ENCODE measurements at places on chromosomes 5 and 9. TPM values are rescaled to one million over a fixed set of nuclear protein-coding genes. Genes with fewer than 3 reads are reported as not detected.

Gene MLANA
- not detected for total RNA-seq

GRCh38 chr5:58353992-58354391 is 105.9 kb downstream of the PLK2 start:
- no peak for DNase-seq

DNA sequence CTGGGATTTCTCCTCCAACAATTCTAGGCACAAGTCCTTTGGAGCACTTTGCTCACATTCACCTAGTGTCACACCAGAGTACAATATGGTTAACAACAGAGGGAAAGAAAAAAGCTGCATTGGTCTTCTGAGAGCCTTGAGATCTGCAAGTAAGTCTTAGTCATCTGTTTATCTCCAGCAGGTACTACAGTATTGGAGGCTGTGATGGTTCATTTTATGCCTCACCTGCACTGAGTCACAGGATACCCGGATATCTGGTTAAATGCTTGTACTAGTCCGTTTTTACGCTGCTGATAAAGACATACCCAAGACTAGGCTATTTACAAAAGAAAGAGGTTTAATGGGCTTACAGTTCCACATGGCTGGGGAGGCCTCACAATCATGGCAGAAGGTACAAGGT is 525.0 kb downstream of the NR2F1-AS1 start:
- DNase-seq, result no peak

DNA sequence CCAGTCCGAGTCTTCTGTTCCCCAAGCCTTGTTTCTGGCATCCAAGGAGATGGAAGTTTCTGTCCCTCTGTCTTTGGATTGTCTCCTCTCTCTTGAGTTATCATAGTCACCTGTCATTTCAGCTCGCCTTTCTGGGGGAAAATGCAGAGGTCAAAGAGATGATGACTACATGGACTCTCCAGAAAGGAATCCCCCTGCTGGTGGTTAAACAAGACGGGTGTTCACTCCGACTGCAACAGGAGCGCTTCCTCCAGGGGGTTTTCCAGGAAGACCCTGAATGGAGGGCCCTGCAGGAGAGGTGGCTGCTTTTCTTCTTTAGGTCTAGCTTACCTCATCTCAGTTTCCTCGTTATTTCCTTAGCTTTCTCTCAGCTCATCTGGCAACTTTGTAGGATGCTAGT is 25.1 kb downstream of the ERAP2 start:
- DNase-seq, result no peak

- no peak for DNase-seq
Measured at GRCh38 chr5:91850031-91850430, 466.9 kb upstream of the ARRDC3 start.

GRCh38 chr5:149370878-149371277 is 8.2 kb downstream of the IL17B start:
- no peak for DNase-seq

All from posterior vena cava (tissue), 2 donors.